Right hindlimb (tissue), 1 donor: ENCODE measurements at places on chromosomes 6 and 20.
A peak's percentile ranks its signal among the peaks of the same experiment; 100 is the strongest.

DNA sequence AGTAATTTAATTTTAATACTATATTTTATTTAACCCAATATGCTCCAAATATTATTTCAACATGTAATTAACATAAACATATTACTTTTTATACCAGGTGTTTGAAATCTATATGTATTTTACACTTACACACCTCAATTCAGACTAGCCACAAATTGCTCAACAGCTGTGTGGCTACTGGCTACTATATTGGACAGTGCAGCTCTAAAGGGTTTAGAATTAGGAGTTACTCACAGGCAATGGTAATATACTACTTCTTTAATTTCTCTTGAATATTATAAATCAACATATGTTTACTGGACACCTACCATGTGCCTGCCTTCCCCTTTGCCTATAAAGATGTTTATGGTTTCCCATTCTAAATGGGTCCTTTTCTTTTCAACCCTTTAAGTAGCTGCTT lies 2.3 kb downstream of the MTRF1L start:
- DNase-seq = no peak

- DNase-seq = no peak
These were observed 476.2 kb upstream of the POU3F2 start for GRCh38 chr6:98358173-98358572.

DNA sequence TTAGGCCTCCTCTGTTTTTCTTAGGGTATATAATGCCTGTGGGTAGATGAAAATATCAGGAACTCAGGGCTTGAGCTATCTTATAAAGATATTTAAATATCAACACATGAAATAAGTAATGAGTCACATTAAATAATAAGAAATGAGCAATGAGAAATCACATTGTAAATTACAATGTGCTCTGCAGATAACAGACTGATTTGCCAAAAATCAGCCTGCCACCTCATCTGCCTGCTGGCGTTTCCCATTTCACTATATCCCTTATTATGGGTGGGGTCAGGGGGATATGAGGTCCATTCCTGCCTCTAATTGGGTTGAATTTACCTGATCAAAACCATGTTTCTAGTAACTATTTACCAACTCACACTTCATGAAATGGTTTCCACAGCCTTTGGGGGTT lies 335.2 kb downstream of the CDC5L start:
- DNase-seq = no peak

- DNase-seq = no peak
These were observed 146.2 kb downstream of the TBX18 start for GRCh38 chr6:84618046-84618752.

DNA sequence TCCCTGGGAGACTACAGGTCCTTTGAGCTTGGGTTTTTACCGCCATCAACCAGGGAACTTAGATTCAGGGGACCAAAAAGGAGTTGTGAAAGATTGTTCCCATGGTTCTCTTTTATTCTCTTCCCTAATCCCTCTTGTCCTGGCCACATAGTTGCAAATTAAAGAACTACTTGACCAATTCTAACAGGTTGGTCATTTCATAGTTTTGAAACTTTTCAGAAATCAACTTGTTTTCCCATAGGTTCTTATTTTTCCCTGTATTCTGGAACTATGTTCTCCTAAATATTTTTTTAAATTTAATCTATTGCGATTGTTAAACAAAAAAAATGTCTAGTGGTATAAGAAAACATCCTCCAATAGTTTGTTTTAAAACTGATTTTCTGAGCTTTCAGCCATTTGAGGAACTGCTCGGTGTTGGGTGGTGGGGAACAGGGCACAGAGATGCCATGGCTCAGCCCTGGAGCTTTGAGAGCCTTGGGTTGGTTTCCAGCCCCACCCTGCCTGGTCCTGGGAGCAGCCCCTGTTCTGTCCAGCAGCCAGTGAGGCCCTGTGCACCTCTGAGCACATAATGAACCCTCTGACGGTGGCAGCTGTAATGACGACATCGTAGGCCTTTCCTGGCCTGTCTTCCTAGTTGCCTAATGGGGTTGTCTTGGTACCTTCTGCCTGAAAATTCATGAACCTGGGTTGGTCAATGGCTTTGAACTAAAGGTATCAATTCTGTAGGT lies 53.5 kb downstream of the TBC1D7 start:
- DNase-seq = no peak

GRCh38 chr6:113881478-113881980 lies 24.4 kb downstream of the MARCKS start:
- no peak for DNase-seq

DNA sequence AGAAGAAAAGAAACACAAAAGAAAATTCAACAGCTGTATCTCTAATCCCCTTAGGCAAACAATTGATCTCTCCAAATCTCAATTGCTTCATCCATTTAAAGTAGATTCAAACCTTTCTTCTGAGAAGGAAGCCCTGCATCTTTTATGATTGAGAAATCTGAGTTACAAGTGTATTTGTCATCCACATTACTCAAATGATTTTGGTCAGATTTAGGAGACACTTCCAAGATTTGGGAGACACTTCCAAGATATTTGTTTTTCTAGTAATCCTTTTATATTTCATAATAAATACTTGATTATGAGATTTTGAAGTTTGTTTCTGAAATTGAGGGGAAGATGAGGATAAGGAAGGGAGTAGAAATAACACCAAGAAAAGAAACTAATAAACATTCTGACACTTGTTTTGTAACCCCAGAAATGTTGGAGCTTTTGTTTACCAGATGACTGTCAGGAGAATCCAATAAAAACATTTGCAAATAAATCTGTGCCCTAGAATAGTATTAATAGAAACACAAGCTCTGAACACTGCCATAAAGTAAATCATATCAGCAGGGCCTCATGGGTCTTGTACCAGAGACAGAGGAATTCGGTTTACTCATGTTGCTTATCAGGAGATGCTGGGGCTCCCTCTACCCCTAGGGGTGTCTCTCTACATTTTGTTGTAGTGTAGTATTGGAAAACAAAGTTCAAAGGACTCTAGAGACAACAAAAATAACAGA lies 314.3 kb upstream of the NT5E start:
- DNase-seq = no peak

DNA sequence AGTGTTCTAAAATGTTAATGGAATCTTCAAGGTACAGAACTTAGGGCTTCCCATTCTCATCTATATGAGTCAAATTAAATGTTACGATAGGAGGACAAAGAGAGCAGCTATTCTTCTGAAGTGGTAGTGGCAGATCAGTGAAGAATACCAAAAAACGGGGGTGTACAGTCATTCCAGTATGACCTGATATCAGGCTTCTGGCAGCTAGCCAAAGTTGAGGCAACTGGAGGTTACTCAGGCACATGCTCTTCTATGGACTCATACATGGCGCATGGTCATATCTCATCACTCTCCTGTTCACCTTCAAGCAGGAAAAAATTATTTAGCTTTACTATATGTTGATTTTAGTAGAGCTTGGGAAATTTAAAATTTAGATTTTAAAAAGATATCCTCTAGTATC lies 1608.8 kb downstream of the GRIK2 start:
- DNase-seq = no peak

DNA sequence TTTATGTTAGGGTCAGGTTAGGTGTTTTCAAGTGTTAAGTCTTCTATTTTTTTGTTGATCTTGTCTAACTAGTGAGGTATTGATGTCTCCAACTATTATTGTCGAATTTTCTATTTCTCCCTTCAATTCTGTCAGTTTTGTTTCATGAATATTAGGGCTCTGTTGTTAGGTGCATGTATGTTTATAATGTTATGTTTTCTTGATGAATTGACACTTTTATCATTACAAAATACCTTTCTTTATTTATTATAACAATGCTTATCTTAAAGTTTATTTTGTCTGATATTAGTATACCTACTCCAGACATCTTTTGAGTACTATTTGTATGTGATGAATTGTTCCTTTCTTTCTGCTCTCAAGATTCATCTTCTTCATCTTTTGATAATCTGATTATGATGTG lies 12.9 kb upstream of the TRIM38 start:
- DNase-seq = no peak

DNA sequence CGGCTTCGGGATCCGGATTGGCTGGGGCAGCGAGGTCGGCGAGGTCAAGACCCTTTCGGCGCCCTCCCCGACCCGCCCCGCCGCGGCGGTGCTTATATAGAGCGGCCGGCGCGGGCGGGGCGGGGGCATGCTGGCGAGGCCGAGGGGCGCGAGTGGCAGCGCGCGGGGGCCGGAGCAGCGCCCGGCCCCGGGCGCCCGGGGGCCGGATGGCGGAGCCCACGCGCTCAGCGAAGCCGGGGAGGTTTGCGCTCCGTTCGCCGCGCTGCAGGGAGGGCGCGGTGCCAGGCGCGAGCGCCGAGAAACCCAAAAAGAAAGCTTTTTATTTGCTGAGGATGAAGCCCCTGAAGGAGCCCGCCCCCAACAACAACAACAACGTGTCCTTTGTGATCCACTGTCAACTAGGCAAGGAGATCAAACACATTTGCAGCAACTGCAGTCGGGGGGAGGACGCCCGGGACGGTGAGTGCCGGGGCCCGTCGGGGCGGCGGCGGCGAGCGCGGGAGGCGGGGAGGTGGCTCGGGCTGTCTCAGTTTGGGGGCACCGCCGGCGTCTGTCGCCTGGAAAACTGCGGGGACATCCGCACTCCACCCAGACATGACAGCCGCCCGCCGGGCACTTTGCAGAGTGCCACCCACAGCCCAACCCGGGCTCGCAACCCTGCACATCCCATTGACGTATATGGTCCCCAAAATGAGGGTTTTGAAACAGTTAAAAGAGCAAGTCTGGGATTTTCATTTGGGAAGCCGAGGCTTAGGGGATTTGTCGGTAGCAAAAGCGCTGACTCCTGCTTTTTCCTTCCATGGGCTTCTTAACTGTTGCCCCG lies 297.3 kb downstream of the PHACTR1 start:
- peak; percentile 42 for DNase-seq
